ENCODE measurements at places on chromosomes 16 and 17. TPM values are rescaled to one million over a fixed set of nuclear protein-coding genes. Genes with fewer than 3 reads are reported as not detected.

VWA3A gene
- not detected for polyA plus RNA-seq

GRCh38 chr17:11598274-11599221 lies at the start of gene DNAH9:
TSS of gene DNAH9 (plus strand) at chr17:11598470. CDS start at chr17:11598499, 29 bp downstream.
- peak; percentile 92 for DNase-seq

DNA sequence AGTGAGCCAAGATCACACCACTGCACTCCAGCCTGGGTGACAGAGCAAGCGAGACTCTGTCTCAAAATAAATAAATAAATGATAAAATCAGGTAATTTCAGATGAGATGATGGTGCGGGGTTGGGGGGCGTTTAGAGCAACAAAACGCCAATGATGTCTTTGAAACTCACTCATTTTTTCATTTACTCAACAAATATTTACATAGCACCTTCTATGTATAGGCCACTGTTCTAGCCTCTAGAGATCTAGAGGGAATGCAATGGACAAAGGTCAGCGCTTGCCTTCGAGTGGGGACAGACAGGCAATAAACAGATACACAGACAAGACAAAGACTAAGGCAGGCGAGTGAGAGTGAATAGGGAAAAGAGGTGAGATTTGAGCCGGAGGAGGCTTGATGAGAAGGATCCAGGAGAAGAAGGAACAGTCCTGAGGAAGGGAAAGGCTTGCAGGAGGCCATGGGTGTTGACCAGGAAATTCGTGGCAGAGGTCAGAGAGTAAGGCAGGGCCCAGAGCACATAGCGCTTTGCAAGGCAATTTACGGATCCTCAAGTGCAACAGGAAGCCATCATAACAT lies 14.1 kb downstream of the ALDH3A1 start:
- DNase-seq = no peak

- no peak for DNase-seq
Measured at GRCh38 chr17:49111934-49112333, 20.6 kb upstream of the B4GALNT2 start.

Data from SK-N-SH (cell line).